Breast epithelium (tissue), 4 donors: ENCODE measurements at places on chromosomes 5 and 9. TPM values are rescaled to one million over a fixed set of nuclear protein-coding genes. Genes with fewer than 3 reads are reported as not detected.

Gene TOMM5
- total RNA-seq: 72.0 TPM

Gene SPEF2
- total RNA-seq: 11.5 TPM

- DNase-seq: no peak
- H3K36me3 ChIP-seq: no peaks in the 10 kb centered on the region
- no peaks in the 10 kb centered on the region for H3K4me1 ChIP-seq
- H3K27ac ChIP-seq: no peak overlapping the region
- no peak overlapping the region for H3K4me3 ChIP-seq
Observed at GRCh38 chr5:59098743-59099142, 515.9 kb downstream of the RAB3C start.

- no peaks in the 10 kb centered on the region for H3K27me3 ChIP-seq
- no peak for DNase-seq
- no peak overlapping the region for H3K4me3 ChIP-seq
- H3K27ac ChIP-seq: no peak overlapping the region
- no peaks in the 10 kb centered on the region for H3K4me1 ChIP-seq
- no peaks in the 10 kb centered on the region for H3K36me3 ChIP-seq
Observed at GRCh38 chr5:130138406-130139045, 234.3 kb downstream of the CHSY3 start.

DNA sequence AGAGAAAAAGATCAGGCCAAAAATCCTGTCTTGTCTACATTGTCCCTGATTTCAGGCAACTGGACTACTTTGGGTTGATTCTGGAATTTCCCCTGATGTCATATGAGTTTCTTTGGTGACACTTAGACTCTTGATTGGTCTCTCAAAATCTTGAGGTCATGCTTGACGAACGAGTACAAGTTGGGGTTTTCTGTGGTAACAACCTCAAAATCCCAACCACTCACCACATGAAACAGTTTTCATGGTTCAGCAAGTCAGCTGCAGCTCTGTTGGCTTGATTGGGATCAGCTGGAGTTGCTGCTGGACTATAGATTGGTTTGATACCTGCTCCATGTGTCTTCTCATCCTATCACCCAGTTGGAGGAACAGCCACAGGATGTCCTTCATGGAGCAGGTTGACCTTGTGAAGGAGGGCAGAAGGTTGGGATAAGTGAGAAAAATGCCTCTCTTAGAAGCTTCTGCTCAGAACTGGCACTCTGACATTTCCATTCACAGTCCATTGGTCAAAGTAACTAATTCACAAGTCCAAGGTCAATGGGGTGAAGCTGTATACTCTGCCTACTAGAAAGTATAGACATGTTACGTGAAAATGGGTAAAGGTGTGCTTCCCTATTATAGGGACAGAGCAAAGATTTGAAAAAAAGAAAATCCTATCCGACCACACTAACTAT lies 284.5 kb downstream of the SH3GL2 start:
- H3K4me3 ChIP-seq: no peak overlapping the region
- no peak for DNase-seq
- H3K27ac ChIP-seq: no peak overlapping the region
- H3K36me3 ChIP-seq: no peaks in the 10 kb centered on the region
- no peaks in the 10 kb centered on the region for H3K27me3 ChIP-seq
- H3K4me1 ChIP-seq: no peaks in the 10 kb centered on the region

DNA sequence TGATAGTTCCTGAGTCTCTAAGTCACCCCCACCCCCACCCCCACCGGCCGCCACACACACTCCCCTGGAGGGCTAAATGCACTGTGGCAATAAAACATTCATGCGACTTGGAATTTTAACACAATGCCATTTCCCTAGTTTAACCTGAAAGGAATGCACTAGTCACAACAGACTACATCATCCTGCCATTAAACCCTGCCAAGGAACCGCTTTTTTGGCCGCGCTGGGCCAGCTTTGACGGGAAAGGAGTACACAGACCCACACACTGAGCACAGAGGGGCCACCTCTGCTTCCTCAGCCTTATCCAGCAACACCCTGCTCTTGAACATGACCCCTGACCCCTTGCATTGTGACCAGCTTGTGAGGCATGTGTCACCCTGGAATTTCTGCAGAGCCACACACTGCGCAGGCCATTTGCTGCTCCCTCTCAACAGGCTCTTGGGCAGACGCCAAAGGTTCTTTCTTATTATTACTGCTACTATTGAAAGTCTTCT lies 165.3 kb downstream of the BNC2 start:
- H3K27ac ChIP-seq: peak overlapping the region; percentile 66
- H3K4me3 ChIP-seq: peak overlapping the region; percentile 39
- no peaks in the 10 kb centered on the region for H3K4me1 ChIP-seq
- DNase-seq: peak; percentile 57

Gene PHF24
- 0.15 TPM for total RNA-seq

- no peaks in the 10 kb centered on the region for H3K4me1 ChIP-seq
- H3K27ac ChIP-seq: no peak overlapping the region
- DNase-seq: no peak
- H3K4me3 ChIP-seq: no peak overlapping the region
- H3K27me3 ChIP-seq: no peaks in the 10 kb centered on the region
- no peaks in the 10 kb centered on the region for H3K36me3 ChIP-seq
Observed at GRCh38 chr9:76576344-76576743, 117.4 kb downstream of the GCNT1 start.

DNA sequence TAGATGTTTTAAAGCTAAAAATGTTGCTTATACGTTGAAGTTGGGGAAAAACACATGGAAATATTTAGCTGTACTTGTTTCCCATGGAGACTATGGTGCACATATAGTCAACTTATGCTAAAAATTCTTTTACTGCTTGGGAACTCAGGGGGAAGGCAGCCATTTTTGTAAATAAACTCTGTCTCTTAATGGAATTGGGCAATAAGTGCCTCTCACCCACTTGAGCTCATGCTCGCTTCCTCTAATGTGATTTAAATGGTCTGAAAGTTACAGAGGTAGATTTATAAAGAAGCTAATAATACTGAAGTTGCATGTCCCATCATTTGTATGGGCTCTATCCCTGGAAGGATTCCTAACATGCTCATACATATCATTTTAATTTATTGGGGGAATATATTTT lies 523.8 kb downstream of the RASEF start:
- H3K36me3 ChIP-seq: no peaks in the 10 kb centered on the region
- DNase-seq: no peak
- no peaks in the 10 kb centered on the region for H3K27me3 ChIP-seq
- H3K4me3 ChIP-seq: no peak overlapping the region
- H3K4me1 ChIP-seq: no peaks in the 10 kb centered on the region

DNA sequence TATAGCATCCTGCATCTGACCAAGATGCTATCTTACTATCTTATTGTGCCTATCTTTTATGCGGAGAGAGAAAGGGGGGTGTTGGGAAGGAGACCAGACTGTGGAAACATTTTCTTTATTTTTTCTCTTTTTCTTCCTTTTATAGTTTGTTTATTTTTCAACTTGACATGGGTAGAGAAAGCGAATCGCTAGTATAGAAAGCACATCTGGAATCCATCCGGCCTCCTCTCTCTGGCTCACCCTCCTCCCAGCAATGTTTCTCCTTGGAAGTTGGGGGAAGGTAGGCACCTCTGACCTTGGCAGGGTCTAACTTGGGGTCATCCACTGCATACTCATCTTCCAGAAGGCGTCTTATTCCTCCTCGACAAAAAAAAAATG lies 3.9 kb downstream of the S1PR3 start:
- no peak for DNase-seq
- no peaks in the 10 kb centered on the region for H3K36me3 ChIP-seq
- H3K4me3 ChIP-seq: no peak overlapping the region
- H3K27me3 ChIP-seq: no peaks in the 10 kb centered on the region
- H3K27ac ChIP-seq: no peak overlapping the region

Gene KCNN2
- 0.33 TPM for total RNA-seq

Gene INSL6
- total RNA-seq: not detected

DNA sequence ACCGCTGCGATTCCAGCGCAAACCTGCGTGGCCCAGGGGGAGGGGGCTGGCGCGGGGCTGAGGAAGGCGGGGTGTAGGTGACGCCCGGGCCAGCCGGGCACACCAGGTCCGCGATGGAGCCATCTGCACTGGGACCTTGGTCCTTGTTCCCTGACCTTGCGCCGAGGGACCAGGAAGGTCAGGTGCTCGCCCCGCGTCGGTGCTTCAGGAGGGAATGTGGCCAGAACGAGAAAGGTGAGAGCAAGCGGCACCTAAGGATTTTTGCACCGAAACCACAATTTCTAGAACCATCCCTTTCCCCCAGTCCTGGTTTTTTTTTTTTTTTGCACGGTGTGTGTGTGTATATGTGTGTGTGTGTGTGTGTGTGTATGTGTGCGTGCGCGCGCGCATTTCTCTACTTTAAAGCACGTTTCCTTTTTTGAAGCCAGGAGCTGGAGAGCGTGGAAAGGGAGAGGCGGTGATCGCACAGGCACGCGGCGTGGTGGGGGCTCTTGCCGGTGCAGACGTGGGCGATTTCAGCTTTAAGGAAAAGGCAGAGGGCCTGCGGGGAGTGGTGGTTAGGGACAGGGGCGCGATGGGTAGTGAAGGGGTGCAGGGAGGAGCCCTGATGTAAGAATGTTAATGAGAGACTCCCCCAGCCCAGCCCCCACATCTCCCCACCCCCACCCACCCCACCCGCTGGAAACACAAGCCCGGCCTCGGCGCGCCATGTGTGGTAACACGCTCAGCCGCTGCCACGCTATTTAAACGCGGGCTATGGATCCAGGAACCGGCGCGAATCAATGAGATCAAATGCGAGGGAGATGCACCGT lies at the start of gene NPR3:
TSS of gene NPR3 (plus strand) at position 772 of the 812 bp plus-strand sequence. CDS start 456 bp downstream, outside the sequence.
- H3K36me3 ChIP-seq: no peaks in the 10 kb centered on the region
- peak within 1 kb of the TSS; percentile 58 for H3K4me3 ChIP-seq
- peaks cover 3% of the 10 kb centered on the region for H3K4me1 ChIP-seq
- peaks cover 33% of the 10 kb centered on the region for H3K27me3 ChIP-seq

Gene DNAJA1
- total RNA-seq: 76.6 TPM

Gene SHC3
- total RNA-seq: 6.7 TPM

DNA sequence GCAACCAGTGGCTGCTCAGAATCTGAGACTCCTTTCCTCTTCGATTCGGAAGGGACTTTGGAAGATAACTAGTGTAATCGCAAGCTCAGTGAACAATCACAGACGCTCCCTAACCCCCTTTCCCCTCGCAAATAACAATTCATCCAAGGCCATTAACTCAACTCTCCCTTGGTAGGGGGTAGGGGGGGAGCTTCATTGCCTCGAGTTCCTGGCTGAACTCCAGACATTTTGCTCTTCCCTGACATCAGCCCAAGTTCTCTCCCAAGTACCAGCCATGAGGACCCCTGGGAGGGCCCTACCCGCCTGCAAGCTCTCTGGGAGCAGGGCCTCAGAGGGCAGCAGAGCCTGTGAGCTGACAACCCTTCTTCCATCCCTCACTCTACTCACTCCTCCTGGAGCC lies 8.4 kb downstream of the FAM163B start:
- no peaks in the 10 kb centered on the region for H3K4me1 ChIP-seq
- H3K4me3 ChIP-seq: no peak overlapping the region
- peaks cover 41% of the 10 kb centered on the region for H3K27me3 ChIP-seq
- H3K27ac ChIP-seq: no peak overlapping the region
- H3K36me3 ChIP-seq: no peaks in the 10 kb centered on the region

GRCh38 chr5:8953911-8954438 lies 591.9 kb downstream of the SEMA5A start:
- H3K4me1 ChIP-seq: no peaks in the 10 kb centered on the region
- no peak for DNase-seq
- H3K27ac ChIP-seq: no peak overlapping the region
- H3K36me3 ChIP-seq: no peaks in the 10 kb centered on the region
- H3K4me3 ChIP-seq: no peak overlapping the region

- H3K4me3 ChIP-seq: no peak overlapping the region
- H3K36me3 ChIP-seq: no peaks in the 10 kb centered on the region
- no peak for DNase-seq
- no peak overlapping the region for H3K27ac ChIP-seq
- no peaks in the 10 kb centered on the region for H3K4me1 ChIP-seq
Observed at GRCh38 chr9:123562844-123563346, 206.9 kb downstream of the CRB2 start.

- no peaks in the 10 kb centered on the region for H3K36me3 ChIP-seq
- no peak overlapping the region for H3K4me3 ChIP-seq
- no peak for DNase-seq
- H3K4me1 ChIP-seq: no peaks in the 10 kb centered on the region
- H3K27ac ChIP-seq: no peak overlapping the region
- no peaks in the 10 kb centered on the region for H3K27me3 ChIP-seq
Observed at GRCh38 chr5:138805096-138805495, 51.9 kb downstream of the CTNNA1 start.

DNA sequence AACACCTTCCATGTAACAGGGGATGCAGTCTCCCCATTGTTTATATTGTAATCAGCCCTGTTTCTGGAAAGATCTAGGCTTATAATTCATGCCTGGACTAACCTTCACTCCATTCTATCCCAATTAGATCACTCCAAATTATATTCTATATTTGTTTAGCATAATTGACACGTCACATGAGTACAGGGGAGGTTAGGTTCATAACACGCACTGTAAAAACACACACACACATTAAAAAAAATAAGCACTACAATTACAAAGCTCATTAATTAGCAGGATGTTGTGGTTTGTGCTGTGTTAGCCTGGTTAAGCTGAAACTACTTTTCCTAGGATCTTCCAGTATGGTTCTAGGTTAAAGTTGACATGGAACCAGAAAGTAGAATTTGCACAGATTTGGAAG lies 126.0 kb downstream of the MLLT3 start:
- no peaks in the 10 kb centered on the region for H3K4me1 ChIP-seq
- no peaks in the 10 kb centered on the region for H3K36me3 ChIP-seq
- H3K27me3 ChIP-seq: no peaks in the 10 kb centered on the region
- no peak for DNase-seq
- no peak overlapping the region for H3K4me3 ChIP-seq

Gene OCLN
- total RNA-seq: 35.7 TPM

DNA sequence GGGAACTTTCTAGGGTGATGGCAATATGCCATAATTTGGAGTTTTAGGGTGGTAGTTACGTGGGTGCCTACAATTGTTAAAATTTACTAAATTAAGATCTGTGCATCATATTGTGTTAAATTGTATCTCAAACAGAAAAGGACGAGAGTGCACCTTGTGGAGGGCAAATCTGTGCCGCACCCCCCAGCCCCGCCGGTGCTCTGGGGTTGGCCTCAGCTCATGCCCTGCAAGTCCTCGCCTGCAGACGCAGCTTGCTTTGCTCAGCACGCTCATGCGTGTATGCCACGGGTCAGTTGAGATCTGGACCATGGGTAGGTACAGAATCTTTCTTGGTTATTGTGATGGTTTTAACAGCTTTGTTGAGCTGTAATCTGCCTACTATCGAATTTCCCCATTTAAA lies 33.7 kb upstream of the FCN1 start:
- DNase-seq: no peak
- H3K27ac ChIP-seq: no peak overlapping the region
- H3K4me3 ChIP-seq: no peak overlapping the region
- H3K36me3 ChIP-seq: no peaks in the 10 kb centered on the region

GRCh38 chr5:96562614-96563013 lies 99.6 kb upstream of the CAST start:
- H3K27ac ChIP-seq: no peak overlapping the region
- H3K4me3 ChIP-seq: no peak overlapping the region
- H3K36me3 ChIP-seq: no peaks in the 10 kb centered on the region
- DNase-seq: no peak
- no peaks in the 10 kb centered on the region for H3K27me3 ChIP-seq
